Kidney (tissue), 22 donors: ENCODE measurements at places on chromosomes 1 and 21. TPM values are rescaled to one million over a fixed set of nuclear protein-coding genes. Genes with fewer than 3 reads are reported as not detected.

- DNase-seq, result no peak
Measured at GRCh38 chr1:42453386-42453785, 2.4 kb downstream of the ZMYND12 start.

The S100A4 gene
- 204 TPM for polyA plus RNA-seq

- DNase-seq, result no peak
Measured at GRCh38 chr1:163580926-163581325, 259.2 kb downstream of the NUF2 start.

- DNase-seq, result no peak
Measured at GRCh38 chr1:51504806-51505525, 14.1 kb downstream of the EPS15 start.

- peak; percentile 89 for DNase-seq
Measured at GRCh38 chr1:39639305-39640130, at the start of gene HEYL. Gene HEYL (minus strand): TSS chr1:39639643. CDS start chr1:39639625, 18 bp downstream.

DNA sequence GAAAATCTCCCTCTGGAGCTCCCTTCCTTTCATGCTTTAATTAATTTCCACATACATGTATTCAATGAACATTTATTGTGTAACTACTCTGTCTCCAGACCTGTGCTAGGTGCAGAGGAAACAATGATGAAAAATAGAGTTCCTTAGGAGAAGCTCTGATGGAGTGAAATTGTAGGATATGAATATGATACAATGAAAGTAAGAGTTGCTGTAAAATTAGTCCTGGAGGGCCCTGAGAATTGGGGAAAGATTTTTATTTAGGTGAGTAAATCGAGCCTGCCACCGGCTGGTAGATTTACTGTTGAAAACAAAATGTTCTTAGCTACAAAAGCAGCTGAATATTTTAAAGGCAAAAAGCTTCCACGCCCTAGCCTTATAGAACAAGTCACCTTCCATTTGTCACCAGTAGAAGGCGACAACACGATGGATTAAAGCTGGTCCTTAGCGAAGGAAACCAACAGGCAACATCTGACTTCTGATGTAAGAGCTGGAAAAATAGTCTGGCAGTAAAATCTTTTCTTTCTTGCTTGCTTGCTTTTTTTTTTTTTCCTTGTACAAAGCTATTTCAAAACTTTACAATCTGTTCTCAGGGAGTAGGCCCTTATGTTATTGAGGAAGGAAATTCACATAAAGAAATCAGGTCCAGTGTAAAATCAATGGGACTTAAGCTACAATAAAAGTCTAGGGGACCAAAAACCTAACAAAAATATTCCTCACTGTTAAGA lies 82.0 kb upstream of the ROR1 start:
- peak; percentile 79 for DNase-seq

The MFSD2A gene
- polyA plus RNA-seq, result 10.0 TPM

DNA sequence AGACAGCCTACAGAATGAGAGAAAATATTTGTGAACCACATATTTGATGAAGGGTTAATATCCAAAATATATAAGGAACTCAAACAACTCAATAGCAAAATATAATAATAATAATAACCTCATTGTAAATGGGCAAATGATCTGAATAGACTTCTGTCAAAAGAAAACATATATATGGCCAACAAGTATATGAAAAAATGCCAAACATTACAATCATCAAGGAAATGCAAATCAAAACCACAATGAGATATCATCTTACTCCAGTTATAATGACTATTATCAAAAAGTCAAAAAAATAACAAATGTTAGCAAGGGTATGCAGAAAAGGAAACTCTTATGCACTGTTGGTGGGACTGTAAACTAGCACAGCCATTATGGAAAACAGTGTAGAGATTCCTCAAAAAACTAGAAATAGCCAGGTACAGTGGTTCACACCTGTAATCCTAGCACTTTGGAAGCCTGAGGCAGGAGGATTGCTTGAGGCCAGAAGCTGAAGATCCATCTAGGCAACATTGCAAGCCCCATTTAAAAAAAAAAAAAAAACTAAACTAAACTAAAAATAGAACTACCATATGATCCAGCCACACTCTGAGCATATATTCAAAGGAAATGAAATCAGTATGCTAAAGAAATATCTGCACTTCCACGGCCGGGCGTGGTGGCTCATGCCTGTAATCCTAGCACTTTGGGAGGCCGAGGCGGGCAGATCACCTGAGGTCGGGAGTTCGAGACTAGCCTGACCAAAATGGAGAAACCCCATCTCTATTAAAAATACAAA lies 17.3 kb upstream of the TRIM67 start:
- DNase-seq, result no peak

The OVAAL gene
- not detected for polyA plus RNA-seq
